CD14-positive monocyte (primary cell): ENCODE measurements at places on chromosomes 11 and 22.
A peak's percentile ranks its signal among the peaks of the same experiment; 100 is the strongest.

DNA sequence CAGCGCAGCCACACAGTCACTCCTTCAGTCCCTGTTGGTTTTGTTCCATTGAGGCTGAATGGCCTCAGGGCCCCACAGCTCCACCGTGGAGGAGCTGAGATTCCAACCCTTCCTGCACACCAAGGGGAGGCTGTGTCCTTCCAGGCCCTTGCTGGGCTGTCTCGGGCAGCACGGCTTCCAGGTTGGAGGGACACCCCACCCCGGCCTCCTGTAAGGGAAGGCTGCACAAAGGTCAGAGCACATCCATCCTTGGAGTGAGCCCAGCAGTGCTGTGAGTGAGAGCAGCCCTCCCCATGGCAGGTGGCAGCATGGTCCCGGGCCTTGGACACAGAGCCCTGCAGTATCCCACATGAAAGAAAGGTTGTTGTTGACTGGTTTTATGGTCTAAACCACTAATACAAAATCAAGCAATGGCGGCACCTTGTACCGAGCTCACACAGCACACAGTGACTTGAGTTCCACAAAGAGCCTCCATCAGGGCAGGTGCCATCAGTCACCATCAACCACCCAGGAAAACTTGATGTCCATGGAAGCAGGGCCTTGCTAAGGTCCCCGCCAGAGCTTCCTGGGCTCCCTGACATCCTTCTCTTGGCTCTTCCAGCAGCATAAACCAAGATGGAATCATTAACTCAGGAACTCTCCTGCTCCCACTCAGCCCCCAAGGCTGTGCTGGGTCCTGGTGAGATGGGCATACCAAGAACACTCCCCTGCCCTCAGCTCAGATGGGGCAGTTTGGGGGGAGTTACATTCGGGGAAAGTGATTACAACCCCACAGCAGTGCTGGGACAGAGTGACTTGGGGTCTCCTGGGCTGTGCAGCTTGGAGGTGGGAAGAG, 1500.4 kb downstream of the TBC1D22A start:
- DNase-seq: no peak

DNA sequence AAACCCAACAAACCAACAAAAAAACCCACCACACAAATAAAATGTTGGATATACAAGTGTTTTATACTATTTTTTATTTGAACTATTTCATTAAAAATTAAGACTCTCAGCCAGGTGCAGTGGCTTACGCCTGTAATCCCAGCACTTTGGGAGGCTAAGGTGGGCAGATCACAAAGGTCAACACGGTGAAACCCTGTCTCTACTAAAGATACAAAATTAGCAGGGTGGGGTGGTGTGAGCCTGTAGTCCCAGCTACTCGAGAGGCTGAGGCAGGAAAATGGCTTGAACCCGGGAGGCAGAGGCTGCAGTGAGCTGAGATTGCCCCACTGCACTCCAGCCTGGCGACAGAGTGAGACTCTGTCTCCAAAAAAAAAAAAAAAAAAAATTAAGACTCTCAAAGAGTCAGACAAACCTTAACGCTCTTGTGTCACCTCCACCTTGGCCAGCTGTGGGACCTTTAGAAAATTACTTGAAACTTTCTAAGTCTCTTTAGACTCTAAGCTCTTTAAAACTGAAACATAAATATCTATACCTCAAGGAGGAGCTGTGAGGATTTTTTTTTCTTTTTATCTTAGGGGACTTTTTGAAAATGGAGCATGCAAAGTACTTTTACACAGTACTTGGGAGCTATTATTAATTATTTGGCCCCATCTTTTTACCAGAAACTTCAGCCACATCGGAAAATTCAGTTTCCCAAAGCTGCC, 68.4 kb upstream of the CLNS1A start:
- no peak for DNase-seq

DNA sequence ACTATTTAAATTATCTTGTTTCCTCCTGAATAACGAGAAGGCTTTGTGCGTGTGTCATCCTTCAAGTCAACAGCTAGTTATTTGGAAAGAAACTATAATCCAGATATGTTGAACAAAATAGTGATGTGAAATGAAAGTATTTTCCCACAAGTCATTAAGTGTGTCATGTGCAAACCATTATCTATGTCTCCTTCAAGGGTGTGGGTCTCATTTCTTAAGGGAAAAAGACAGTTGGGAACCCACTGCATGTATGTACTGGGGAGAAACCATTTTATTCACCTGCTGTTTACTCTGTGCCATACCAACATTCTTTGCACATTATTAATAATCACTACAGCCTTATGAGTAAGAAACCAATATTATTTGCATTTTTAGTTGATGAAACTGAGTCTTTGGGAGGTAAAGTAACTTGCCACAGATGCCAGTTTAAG, 145.3 kb upstream of the CTSC start:
- no peak for DNase-seq

DNA sequence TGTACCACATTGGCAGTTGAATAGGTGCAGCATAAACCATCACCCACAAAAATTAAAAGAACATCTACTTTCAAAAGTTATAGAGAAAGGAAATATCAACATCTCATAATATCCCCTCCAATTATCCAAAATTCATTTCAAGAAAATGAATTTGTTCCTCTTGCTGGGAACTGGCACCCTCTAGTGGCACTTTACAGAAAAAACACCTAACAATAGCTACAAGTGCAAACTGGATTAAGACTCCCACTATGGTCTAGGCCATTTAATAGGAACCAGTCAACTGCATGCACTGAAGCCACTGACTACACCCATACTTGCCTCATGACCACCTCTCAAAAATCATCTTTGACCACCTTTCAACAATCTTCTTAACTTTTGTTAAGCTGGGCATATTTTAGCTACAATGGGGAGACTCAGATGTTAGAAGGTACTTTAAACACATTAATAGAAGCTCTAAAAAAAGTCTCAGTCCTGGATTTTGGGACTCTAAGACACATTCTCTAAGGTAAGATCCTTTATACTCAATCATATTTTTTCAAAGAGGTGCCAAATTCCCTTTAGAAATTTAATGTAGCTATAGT, 17.3 kb downstream of the TRAF6 start:
- peak; percentile 41 for DNase-seq

DNA sequence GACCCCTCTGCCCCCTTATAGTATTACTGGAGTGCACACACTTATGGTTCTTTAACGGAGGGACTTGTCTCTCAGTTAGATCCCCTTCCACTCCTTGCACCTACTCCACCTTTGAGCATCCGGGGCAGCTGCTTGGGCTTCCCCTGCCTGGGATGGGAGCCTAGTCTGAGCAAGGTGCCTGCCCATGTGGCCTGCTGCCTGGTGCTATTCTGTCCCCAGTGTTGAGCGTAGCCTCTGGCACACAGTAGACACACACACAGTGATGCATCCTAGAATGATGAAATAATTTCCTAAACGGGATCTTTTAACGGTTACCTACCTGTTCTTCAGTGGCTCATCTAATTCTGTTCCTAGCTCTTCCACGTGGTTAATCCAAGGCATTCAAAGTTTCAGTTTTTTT, 22.4 kb downstream of the PPFIA1 start:
- DNase-seq: no peak

DNA sequence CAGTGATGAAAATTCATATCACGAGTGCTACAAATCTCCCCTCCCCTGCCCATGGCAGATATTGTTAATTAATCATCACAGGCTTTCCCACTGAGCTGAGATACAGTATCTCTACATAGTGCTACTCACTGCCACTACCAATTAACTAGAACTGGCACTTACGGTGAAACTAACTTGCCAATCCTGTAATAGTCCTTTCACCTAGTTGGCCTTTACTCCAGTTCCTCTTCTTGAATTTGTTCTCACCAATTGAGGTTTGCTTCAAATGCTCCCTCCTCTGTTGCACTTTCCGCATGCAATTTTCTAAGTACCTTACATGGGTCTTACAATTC, 11.9 kb upstream of the PRRG4 start:
- DNase-seq: no peak

- DNase-seq: no peak
Observed at GRCh38 chr22:47797342-47797945, 1035.0 kb downstream of the TBC1D22A start.

DNA sequence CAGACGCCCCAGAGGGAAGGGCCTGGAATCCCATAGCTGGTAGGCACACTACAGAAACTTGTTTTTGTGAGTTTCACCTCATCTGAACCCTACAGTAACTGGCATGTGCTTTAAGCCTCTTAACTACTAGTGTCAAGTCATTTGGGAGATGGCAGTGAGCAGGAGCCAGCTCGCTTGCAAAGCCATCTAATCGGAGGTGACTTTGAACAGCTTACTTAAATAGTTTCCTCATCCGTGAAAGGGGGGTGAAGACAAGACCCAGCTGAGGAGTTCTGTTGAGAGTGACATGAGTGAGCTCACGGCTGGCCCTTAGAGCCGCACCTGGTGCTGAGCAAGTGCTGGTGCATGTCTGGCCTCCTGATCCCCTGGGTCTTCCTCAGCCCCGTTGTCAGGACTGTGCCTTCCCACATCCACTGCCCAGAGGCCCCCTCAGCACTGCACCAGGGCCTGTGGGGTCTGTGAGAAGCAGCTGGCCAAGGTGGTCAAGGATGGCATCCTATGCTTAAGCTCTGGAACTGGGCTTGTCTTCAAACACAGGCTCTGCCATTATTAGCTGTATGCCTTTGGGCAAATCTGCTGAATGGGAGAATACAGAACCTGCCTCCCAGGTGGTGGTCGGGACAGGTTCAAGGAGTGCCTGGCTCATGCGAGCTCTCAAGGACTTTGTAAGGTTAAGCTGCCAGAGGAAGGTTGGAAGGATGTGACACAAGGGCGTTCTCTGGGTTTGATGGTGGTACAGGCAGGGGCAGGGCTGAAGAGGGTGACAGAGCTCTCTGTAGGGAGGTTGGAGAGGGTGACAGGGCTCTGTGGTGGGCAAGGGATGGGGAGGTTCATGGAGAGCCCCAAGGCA, 27.3 kb downstream of the INCENP start:
- no peak for DNase-seq
